ENCODE measurements at places on chromosomes 4 and X. TPM values are rescaled to one million over a fixed set of nuclear protein-coding genes. Genes with fewer than 3 reads are reported as not detected.

- no peak for DNase-seq
Observed at GRCh38 chr4:95472534-95472933, 76.2 kb downstream of the UNC5C start.

DNA sequence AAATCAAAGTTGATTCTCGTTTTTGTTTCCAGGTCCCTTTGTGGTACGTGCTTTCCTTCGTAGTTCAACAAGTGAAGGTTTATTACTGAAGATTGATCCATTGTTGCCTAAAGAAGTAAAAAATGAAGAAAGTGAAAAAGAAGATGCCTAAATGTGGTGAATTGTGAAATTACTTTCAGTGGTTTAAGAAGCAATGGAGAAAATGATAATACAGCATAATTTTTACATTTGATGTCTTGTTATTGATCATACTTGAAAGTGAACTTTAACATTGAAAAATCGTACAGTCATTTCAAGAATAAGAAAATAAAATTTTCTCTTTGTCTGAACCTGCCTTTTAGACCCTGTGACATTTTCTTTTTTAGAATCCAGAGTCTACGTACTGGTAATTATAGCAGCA, 89.8 kb downstream of the MRPL1 start:
- no peak for DNase-seq

GRCh38 chr4:35673137-35673536, 571.2 kb downstream of the ARAP2 start:
- no peak for DNase-seq

GRCh38 chr4:159366966-159367780, 264.3 kb downstream of the RAPGEF2 start:
- DNase-seq: no peak

The IL13RA2 gene
- total RNA-seq: not detected

The ABRAXAS1 gene
- total RNA-seq: 17.1 TPM

The TEX13D gene
- not detected for total RNA-seq

The ZNF630 gene
- 0.33 TPM for total RNA-seq

Measured in body of pancreas (tissue), 4 donors.